ENCODE measurements at places on chromosomes 12 and 14. TPM values are rescaled to one million over a fixed set of nuclear protein-coding genes. Genes with fewer than 3 reads are reported as not detected.

C14orf132 gene
- 20.9 TPM for total RNA-seq

CDKN1B gene
- total RNA-seq, result 52.0 TPM

PTCSC3 gene
- not detected for total RNA-seq

ADAMTS20 gene
- not detected for total RNA-seq

TAS2R46 gene
- total RNA-seq, result 2.8 TPM

PKP2 gene
- 0.38 TPM for total RNA-seq

BRF1 gene
- 35.9 TPM for total RNA-seq

CACNA2D4 gene
- 0.38 TPM for total RNA-seq

ASB2 gene
- total RNA-seq, result under 0.01 TPM

AQP2 gene
- total RNA-seq, result not detected

MYF6 gene
- not detected for total RNA-seq

KRT1 gene
- not detected for total RNA-seq

GPR132 gene
- total RNA-seq, result not detected

DENND5B gene
- total RNA-seq, result 17.8 TPM

LRFN5 gene
- 0.19 TPM for total RNA-seq

RCOR1 gene
- 10.4 TPM for total RNA-seq

CIPC gene
- 8.2 TPM for total RNA-seq

CMKLR1 gene
- under 0.01 TPM for total RNA-seq

SLC7A8 gene
- total RNA-seq, result 1.4 TPM

C12orf54 gene
- not detected for total RNA-seq

GLI1 gene
- under 0.01 TPM for total RNA-seq

AEBP2 gene
- 27.1 TPM for total RNA-seq

FAM222A gene
- 0.38 TPM for total RNA-seq

A2ML1 gene
- not detected for total RNA-seq

ASCL1 gene
- not detected for total RNA-seq

CAPZA3 gene
- not detected for total RNA-seq

LHX5 gene
- total RNA-seq, result not detected

CISTR gene
- not detected for total RNA-seq

KCNH3 gene
- total RNA-seq, result under 0.01 TPM

WNT1 gene
- total RNA-seq, result not detected

KRT6C gene
- not detected for total RNA-seq

FAM186B gene
- total RNA-seq, result 0.28 TPM

TAS2R50 gene
- 3.1 TPM for total RNA-seq

CFAP251 gene
- 3.8 TPM for total RNA-seq

COL2A1 gene
- under 0.01 TPM for total RNA-seq
